ENCODE measurements at places on chromosomes 6 and 20.

DNA sequence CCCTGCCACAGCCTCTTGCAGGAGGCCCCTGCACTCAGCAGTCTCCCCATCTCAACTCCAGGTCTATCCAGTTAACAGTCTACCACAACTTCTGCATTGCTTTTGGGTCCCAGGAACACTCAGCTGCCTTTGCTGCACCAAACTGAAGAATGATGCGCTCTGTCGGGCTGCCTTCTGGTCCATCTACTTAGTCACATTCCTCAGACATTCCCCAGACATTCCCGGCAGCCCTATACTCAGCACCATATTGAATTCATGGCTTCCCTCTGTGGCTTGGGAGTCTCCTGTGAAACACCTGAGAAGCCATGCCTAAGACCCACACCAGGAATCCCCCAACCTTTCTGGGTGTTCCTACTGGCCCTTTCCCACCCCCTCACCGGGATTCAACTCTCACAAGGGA is 99.6 kb upstream of the COL21A1 start:
- no peak for DNase-seq

DNA sequence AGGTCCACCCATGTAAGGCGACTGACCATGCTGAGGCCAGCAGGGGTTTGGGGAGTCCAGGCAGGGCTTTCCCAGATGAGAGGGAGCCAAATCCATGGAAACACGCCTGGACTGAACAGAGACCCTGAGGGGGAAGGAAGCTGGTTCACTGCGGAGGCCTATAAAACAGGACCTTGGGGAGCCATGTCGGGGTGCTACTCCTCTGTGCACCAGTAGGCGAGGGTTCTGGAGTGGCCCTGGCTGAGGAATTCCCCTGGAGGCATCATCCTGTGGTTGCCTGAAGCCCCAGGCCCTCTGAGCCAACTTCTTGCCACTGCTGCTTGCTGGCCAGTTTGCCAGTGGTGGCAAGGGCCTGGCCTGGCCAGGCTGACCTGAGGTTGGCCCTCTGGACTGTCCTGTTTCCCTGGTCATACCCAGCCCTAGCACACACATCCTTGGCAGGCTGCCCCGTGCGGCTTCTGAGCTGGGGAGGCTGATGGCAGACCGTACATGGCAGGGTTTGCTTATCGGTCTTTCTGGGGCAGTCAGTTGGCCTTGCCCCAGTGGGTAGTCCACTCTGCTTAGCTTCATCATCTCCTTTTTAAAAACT is 2.2 kb upstream of the LRRN4 start:
- no peak for DNase-seq

DNA sequence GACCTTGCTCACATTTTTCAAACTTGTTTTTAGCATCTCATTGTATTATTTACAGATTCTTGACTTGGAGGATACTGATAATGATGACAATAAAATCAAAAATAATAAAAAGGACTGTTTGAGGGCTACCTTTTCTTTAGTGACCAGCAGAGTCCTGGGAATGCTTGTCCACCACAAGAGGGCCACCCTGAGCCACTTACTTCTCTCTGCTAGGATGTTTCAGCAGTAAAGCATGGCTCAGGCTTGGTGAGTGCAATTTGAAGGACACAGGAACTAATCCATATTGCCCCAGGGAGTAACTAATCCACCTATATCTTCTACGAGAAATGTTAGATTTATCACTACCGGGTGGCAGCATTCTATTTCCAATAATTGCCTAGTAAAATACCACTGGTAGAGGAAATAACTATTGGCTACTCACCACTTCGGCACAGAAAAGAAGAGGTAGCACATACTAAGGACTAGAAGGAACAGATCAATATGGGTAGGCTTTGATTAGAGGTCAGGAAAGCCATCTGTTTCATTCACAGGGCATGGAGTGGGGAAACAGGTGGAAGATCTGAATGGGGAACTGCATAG is 5.8 kb upstream of the KIAA0408 start:
- DNase-seq: peak; percentile 8

GRCh38 chr20:652615-653109 is 338 bp downstream of the SRXN1 start:
- DNase-seq: no peak

DNA sequence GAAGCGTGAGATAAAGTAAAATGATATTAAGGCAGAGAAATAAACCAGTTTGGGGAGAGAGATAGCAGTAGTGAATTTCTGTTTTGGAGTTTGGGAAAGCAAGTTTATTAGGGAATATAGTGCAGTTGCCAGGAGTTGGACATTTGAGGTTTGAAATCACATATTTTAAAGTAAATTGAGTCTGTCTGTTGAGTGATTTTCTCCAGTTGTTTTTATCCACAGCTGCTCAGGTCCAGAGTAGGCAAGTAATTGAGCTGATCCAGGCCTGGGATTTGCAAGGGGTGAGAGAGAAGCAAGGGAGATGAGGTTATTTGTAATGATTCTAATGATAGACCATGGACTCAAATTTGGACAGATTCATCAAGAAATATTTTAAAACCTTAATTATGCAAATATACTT is 481.9 kb downstream of the UTRN start:
- DNase-seq: no peak

GRCh38 chr6:140138311-140139010 is 764.0 kb upstream of the CITED2 start:
- DNase-seq: no peak

- DNase-seq: no peak
These were observed 24.7 kb downstream of the MGME1 start for GRCh38 chr20:17993546-17993945.

DNA sequence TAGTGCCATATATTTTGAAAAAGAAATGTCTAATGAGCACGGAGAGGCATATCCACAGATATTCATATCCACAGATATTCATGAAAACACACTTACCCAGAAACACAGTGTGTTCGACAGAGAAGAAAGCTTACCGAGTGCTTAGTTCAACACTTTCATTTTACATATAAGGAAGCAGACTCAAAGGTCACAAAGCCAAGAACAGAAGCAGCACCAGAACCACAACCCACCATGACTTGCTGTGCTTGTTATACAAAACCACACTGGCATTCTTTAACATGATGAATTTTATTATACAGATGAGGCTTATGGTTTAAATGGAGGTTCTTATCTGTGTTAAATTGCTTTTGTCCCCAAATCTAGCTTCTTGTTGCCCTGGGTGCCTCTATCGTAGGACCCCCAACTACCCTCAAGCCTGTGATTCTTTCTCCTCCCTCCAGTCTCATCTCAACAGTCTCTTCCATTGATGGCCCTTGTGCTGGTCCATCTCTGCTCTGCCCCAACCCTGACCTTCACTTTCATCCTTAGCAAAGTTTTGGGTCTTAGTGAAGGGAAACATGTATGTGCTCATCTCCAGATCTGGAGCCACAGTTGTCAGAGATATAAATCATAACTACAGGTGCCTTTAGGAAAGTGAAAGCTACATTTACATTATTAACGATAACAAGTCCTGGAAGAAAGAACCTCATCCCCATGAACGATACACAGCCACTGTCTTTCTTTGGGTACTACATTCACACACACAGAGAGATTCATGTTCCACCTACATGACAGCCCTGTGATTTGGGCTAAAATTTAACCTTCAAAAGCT is 40.0 kb downstream of the SF3B5 start:
- no peak for DNase-seq

DNA sequence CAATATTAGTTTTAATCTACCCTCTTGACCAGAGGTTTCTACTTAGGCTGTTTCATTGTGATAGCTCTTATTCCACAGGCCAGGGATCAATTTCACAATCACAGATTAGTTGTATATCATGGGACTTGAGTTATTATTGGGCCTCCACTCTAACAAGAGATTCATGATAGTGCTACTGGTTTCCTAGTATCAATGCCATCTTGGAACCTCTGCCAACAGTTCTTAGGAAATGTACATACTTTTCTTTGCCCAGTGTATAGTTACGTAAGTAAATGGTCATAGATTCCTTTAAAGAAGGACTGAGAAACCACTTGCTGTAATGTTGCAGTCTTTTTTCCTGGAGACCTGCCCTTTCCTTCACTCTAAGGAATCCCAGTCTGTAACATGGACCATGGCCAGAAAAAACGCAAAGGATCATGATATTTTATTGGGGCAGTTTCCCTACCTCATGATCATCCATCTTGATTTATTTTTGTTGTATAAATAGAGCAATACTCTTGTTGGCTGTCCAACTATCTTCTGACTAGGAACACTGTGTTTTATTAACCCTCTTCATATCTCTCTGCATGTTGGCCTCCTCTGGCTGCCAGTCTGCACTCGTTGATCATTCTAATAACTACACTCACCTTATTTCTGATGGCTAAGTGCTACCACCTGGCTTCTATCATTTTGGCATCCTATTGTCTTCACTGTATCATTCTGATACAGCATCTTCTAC is 38.0 kb upstream of the VGLL2 start:
- DNase-seq: no peak

DNA sequence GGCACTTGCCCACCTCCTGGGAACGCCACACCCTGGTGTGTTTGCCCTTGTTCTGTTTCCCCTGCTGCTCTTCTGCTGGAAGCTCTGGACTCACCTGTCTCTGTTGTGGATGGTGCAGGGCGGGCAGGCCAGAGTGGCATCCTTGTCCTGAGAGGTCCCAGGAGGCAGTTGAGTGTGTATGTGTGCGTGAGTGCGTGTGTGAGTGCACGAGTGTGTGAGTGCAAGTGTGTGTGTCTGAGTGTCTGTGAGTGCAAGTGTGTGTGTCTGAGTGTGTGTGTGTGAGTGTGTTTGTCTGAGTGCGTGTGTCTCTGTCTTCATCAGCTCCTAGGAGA is 12.2 kb downstream of the IGF2R start:
- no peak for DNase-seq

DNA sequence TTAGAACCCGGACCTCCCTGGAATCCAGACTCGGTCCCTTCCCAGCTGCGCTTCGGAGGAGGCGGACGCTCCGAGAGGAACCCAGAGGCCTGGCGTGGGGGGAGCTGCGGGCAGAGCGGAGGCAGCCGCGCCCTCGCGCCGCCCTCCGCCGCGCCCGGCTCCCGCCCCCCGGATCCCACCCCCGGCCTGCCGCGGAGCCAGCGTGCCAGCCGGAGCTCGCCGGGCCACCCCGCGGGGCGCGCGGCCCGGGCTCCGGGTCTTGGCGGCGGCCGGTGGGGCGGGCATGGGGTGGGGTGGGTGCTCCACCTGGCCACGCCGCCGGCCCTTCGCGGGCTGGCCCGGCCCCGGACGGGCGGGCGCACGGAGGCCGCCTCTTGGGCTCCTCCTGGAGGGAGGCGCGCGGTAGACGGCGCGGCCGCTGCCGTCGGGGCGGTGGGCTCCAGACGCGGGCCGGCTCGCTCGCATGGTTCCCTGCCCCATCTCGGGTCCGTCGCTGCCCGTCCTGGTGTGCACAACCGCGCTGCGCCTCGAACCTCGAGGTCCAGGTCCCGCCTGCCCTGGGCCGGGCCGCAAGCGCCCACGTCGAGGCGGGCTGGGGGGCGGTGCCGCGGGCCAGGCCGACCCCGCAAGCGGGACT is 592 bp upstream of the CDYL start:
- peak; percentile 81 for DNase-seq

DNA sequence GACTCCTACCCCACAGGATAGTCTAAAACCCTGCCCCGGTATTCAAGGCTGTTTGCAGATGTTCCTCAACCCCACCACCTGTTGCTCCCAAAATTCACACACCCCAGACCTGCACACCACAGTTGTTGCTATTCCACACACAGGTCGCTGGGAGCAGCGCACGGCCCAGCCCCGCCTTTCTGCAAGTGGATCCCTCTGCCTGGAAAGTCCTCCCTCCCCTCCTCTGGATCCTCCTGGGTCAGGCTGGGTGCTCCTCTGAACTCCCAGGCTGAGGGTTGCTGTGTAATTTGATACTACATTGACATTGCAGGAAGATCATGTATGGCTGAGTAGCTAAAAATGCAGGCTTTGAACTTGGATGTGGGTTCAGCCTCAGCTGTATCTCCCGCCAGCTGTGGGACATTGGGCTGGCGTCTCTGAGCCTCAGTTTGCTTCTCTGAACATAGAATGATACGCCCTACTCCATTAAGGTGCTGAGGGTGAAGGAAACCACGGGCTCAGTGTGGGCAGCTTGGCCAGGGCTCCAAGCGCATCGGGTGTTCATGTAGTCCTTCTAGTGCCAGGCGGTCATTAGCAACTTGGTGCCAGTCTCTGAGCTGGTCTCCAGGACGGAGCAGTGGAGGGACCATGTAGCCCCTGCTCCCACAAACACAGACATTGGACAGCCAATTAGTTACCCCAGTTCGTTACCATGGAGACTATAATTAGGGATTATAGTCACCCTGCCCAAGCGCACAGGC is 13.9 kb upstream of the CCN5 start:
- DNase-seq: no peak

DNA sequence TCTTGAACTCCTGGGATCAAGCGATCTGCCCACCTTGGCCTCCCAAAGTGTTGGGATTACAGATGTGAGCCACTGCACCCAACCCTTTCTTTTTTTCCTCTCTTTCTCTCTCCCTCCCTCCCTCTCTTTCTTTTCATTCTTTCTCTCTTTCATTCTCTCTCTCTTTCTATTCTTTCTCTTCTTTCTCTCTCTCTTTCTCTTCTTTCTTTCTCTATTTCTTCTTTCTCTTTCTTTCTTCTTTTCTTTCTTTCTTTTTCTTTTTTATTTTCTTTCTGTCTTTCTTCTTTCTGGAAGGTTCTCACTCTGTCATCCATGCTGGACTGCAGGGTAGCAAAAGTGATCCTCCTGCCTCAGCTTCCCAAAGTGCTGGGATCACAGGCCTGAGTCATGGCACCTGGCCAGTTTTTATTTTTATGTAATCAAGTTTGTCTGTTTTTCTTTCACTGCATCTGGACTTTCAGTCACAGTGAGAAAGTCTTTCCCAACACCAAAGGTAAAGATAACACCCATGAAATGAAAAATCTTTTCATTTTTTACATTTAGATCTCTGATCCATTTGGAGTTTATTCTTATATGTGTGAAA is 20.2 kb upstream of the BCLAF1 start:
- DNase-seq: no peak

GRCh38 chr20:43717616-43717995 is 9.2 kb downstream of the GTSF1L start:
- DNase-seq: no peak

DNA sequence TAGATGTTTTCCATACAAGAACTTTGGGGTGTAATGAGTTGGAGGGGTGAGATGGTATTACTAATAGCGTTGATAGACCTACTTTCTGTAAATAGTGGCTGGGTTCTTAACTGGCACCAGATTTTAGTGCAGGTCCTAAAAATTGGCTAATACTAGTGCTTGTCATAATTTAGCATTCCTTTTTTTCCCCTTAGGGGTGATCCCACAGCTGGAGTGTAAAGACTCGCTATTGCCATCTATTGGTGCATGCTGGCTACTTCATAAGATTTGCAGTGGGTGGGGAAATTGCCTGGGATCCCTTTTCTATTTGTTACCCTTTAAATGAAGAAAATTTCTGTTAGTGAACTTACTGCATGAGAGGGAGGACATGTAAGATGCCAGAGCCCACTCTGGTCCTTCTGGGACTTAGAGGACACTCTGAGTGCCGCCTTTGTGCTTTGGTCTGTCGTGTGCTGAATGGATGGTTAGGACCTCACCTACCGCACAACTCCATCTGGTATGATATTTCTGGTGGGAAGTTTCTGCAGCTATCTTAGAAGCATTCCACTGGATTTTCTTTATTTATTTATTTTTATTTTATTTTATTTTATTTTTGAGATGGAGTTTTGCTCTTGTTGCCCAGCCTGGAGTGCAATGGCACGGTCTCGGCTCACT is 195.5 kb downstream of the JARID2 start:
- peak; percentile 48 for DNase-seq
